Left lung (tissue), 14 donors: ENCODE measurements at places on chromosomes 2 and 18.

- DNase-seq = no peak
Observed at GRCh38 chr2:234458466-234458865, 38.4 kb downstream of the ARL4C start.

GRCh38 chr2:213015387-213016165 is 135.8 kb downstream of the IKZF2 start:
- DNase-seq = no peak

DNA sequence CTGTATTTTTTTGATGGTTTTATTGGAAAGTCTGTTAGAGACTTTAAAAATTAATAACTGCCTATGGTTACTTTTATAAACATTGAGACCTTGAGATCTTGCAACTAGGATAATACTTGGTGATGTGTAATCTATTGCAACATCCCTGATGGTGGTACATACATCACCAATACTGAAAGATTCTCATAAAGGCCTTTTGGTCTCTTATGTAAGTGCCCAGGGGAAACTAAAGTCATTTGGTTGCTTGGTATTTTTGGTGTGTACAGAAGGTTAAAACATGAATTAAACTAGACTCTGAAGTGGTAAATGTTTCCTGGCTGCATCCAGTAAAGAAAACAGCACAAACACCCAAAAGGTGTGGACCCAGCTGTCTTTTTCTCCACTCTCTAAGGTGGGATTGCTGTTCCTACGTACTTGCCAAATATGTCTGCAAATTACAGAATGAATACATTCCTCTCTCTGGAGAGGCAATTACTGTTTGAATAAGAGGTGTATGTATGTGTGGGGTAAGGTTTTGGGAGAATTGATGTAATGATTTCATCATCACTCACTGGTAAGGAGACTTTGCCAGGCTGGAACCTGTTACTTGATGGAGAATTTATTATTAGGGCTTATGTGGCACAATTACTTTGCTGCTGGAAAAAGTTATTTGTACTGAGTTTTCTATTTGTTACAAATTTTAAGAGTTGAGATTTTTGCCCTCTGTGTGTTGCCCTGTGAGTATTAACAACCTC is 3.6 kb downstream of the B3GNT2 start:
- no peak for DNase-seq

DNA sequence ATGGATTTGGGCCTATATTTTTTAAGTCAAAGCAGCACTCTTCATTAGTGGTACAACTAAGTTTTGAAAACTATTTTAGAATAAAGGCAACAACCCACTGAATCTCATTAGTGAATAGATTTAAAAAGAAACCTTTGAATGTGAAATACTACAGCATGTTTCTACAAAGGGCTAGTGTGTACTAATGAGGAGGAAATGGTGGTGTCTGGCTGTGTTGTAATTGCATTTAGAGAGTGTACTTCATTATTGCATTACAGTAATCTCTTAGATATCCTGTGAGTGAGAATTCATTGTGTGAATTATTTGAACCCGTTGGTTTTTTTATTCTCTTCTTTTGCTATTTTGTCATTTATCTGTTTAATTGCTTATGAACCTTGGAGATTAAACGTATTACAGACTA is 575.4 kb upstream of the FAM98A start:
- DNase-seq = no peak

- no peak for DNase-seq
Observed at GRCh38 chr18:7585276-7585670, 18.2 kb downstream of the PTPRM start.

GRCh38 chr2:27964067-27964466 is 73.5 kb downstream of the BABAM2 start:
- no peak for DNase-seq

DNA sequence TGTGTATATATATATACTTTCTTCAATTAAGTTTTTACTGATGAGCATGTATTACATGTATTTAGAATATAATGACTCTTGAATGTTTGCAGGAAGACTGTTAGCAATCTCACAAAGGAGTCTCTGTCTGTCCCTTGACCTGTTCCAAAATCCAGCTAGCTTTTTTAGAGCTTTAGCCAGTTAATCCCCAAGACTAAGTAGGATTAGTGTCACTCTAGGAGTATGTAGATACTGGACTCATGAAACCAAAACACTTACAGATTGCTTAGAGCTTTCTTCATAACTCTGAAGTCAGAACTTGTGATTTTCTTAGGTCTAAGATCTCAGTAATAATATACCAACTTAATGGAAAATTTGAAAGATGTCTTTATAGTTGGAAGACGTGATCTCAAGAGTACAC is 2.2 kb downstream of the UBXN4 start:
- DNase-seq = no peak

DNA sequence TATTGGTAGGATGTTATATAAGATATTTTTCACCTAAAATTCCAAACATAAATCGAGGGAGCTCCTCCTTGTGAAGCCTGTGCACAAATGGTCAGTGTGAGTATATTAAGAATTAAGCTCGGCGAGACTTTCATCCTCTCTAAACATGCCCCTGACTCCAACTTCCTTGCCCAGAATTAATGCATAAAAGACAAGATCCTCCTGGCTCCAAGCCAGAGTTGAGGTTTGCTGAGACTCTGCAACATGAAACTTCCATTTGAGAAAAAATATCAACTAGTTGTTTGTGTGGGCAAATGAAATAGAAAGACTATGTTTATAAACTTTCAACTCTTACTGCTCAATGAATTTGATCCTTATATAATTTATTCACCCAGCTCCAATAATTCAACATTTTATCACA is 68.1 kb downstream of the CCDC178 start:
- no peak for DNase-seq

GRCh38 chr2:23639406-23639982 is 254.5 kb downstream of the KLHL29 start:
- DNase-seq = no peak

DNA sequence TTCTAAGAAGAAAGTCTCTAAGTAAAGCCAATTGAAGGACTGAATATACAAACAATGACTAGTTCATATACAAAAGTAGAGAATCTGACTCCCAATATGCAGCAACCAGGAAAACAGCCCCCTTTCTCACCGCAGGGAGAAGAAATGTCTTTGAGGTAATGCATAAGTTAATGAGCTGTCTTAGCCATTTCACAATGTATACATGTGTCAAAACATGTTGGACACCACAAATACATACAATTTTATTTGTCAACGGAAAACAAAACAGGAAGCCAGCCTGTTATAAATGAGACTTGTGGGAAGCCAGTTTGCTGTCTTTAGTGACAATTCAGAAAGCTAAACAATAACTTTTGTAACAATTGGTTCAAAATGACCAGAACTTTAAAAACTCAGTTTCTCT is 389.2 kb downstream of the CBLN2 start:
- no peak for DNase-seq

GRCh38 chr2:149104221-149104620 is 65.7 kb downstream of the LYPD6B start:
- no peak for DNase-seq

DNA sequence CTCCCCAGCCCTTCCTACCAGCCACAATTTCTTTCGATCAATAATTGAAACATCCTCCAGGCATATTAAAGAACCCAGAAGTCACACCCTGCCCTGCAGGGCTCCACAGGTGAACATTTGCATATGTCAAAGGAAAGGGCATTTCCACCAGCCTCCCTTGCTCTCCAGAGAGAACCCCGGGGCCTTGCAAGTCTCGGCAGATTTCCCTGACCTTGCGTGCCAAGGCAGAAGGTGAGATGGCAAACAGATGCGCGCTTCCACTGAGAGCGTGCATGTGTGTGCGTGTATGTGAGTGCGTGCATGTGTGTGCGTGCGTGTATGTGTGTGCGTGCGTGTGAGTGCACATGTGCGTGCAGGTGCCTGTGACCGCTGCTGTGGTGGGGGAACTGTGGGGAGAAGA is 120.3 kb downstream of the INO80D start:
- DNase-seq = no peak

DNA sequence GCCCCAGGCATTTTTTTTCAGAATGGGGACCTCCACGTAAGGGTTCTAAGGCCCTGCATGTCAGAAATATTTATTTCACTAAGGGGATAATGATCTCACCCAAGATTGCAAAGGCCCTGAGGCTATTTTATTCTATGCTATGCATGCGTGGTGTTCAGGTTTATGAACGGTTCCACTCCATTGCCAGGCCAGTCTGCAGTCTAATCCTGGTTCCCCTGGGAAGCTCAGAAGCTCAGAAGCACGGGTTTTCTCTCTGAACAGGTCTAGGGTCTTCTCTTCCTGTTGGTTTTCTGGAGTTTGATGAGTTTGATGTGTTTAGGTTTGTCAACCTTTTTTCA is 256.4 kb upstream of the PXDN start:
- DNase-seq = no peak

DNA sequence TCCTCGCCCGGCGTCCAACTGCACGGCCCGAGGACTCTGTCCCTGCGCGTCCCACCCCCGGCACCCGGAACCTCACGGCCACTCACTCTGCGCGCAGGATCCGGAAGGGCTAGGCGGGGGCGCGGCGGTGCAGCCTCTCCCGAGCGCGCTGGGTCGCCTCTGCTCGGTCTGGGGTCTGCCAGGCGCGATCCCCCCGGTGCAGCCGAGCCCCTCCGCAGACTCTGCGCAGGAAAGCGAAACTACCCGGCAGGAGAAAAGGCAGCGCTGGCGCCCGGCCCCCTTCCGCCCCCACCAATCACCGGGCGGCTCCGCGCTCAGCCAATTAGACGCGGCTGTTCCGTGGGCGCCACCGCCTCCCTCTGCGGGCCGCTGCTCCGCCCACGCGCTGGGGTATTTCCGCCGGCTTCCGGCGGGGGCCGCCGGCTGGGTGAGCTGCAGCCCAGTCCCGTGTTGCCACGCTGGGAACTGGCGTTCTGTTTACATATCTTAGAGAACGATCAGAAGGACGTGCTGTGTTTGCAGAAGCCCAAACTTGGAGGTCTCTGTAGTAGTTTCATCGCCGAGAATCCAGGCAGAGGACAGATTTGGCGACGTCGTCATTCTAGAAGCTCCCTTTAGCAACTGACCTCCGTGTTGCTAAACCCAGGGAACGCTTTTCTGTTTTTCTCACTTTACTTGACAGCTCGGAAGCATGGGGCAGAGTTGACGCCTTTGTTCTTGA is at the start of gene STAT1:
Gene STAT1, minus strand, starts transcription at position 240 of the 721 bp plus-strand sequence. CDS start 4,168 bp downstream, outside the sequence.
- DNase-seq = peak; percentile 92

- DNase-seq = no peak
Observed at GRCh38 chr2:120833127-120833675, 97.5 kb downstream of the GLI2 start.

DNA sequence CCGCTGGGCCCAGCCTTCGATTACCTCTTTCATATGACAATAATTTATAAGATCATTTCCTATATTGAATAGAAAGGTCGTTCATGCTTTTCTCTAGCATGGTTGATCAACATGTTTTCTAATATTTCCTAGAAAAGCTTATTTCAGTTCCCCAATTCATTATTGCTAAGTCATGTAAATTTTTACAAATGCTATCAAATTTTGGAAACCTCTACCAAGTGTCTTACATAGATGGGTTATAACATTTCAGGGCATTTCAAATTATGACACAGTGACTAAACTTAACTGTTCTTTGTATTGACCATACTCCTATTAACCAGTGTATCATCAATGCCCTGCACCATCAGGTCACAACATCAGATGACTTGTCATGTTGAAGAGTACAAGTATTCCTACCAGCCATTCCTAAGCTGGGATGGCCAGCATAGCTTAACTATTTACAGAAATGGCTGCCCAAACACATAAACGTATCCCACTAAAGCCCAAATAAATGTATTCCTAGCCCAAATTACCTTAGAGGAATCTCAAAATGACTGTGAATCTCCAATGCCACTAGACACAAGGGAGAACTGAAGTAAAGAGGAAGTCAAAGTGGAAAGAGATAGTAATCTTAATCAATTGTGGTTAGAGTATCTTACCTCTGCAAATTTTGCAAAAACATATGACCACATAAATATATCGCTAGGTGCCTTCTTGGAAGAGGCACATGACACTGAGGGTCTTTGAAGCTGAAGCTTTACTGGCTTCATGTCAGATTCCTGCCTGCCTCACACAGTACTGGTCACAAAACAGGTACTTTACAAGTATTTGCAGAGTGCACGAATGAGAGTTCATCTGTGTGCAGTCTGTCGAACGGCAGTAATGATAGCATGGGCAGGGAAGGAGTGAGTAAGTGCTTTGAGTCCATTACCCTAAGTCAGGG is 87.3 kb upstream of the TLK1 start:
- DNase-seq = no peak

GRCh38 chr2:24878341-24878740 is 41.7 kb downstream of the ADCY3 start:
- no peak for DNase-seq

DNA sequence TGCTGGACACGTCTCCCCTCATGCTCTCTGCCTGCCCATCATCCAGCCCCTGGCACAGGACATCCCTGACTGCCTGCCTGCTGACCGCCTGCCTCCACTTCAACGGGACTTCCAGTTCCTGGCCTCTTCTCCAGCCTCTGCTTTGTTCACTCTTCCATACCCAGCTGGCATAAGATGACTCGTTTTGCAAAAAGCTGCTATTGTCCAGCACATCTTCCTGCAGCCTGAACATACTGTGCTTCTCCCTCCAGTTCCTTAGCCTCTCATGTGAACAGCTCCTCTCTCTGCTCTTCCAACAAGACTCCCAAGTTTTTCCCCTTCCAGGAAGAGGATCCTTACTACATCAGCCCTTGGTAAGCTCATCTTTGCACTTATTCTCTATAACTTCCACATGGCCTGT is 62.4 kb upstream of the SKOR2 start:
- DNase-seq = peak; percentile 61

GRCh38 chr2:218089259-218089658 is 20.2 kb downstream of the RUFY4 start:
- DNase-seq = no peak
